ENCODE measurements at places on chromosomes 13 and 19.

DNA sequence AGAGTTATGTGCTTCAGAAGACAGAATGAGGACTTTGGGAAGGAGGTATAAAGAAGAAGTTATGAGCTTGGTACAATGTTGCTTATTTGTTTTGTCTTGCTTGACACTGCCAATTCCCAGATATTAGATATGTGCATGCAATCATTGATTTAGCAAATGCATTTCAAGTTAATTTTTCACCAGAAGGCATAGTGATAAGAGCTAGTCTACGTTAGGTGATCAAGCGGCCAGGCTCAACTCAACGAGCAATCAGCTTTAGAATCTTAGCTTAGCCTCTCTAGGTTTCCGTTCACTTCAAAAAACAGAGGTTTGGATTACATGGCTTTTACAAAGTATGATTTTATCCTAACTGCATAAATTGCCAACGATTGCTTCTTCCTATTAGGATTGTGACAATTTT is 81.6 kb upstream of the POSTN start:
- no peak for DNase-seq

DNA sequence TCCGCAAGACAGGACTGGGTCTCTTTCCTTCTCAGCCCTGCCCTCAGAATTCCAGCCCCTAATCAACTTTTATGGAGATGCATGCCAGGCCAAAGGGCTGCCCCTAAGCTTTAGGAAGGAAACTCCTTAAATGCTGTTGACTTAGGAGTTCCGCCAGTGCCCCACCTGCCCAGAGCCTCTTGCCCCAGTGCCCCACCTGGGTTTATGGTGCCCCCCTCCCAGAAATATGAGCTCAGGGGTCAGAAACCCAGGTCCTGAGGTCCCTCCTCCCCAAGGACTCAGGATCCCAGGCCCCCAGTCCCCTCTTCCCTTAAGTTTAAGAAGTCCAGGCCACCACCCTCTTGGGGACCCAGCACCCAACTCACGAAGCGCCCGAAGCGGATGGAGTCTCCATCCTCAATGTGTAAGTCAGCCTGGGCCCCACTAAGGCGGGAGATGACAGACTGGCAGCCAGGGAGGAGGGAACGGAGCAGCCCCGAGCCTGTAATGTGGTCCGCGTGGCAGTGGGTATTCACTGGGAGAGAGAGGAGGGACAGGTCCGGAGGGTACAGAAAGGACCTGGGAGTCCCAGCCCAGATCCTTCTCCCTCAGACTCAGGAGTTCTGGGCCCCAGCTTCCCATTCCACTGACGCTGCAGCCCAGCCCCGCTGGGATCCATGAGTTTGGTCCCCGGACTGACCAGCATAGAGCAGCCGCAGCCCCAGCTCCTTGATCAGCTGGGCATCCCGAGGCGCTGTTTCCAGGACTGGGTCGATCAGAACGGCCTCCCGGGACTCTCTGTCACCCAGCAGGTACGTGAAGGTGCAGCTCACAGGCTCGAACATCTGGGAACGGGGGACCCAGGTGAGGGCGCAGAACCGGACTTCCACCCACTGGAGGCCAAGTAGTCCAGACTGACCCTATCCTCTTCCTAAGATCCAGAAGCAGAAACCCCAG is 897 bp downstream of the ETHE1 start:
- DNase-seq = peak; percentile 59

GRCh38 chr13:25690582-25690981 is 318.8 kb downstream of the ATP8A2 start:
- DNase-seq = no peak

GRCh38 chr19:29415507-29415906 is 110.3 kb upstream of the VSTM2B start:
- DNase-seq = no peak
